ENCODE measurements at places on chromosomes 2 and 18.

DNA sequence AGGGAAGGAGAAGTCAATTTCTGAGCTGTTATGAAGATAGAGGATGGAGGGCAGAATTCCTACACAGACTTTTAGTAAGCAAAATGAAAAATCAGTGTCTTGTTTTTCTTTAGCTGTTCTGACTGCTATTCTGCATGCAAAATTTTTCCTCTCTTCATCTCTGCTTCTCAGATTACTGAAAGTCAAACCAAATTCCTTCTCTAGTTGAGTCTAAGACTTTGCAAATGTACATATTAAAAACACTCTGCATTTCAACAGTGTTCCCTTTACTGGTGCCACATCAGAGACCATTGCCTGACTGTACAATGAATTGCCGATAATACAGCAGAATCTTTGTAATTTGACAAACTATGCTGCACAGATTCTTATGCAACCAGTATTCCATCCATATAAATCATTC, 198.8 kb downstream of the EXOC6B start:
- no peak overlapping the region for H3K4me3 ChIP-seq
- H3K27ac ChIP-seq = no peak overlapping the region
- no peaks in the 10 kb centered on the region for H3K36me3 ChIP-seq
- DNase-seq = no peak

DNA sequence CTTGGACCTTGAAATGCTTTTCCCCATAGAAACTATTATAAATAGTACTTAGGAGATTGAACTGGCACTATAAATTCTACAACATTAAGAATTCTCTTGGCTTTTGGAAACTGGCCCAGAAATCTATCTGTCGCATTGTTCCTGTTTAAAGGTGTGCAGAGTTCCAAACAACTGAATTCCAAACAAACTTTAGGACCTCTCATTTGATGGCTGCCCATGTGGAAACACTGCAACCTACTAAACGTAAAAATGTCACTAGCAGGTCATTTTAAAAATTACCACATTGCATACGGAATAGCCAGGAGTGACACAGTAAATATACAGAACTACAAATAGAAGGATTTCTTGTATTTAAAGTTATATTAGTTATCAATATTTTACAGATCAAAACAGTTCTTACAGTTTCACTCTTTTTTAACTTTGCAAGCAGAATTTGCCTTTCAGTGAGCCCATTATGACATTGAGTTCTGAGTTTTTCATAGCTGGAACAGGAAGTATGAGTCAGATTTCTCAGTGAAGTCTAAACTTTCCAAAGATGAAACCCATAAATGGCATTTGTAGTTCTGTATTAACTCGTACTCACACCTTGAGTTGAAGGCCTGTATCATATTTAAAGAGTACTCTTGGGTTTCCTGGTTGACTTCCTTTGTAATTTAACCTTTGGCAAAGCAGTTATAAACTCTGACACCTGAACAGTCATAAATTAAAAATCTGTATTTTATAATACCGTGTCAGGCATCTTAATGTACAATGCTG, 142.3 kb upstream of the BOD1L2 start:
- no peak overlapping the region for H3K27ac ChIP-seq
- H3K4me1 ChIP-seq = no peaks in the 10 kb centered on the region

DNA sequence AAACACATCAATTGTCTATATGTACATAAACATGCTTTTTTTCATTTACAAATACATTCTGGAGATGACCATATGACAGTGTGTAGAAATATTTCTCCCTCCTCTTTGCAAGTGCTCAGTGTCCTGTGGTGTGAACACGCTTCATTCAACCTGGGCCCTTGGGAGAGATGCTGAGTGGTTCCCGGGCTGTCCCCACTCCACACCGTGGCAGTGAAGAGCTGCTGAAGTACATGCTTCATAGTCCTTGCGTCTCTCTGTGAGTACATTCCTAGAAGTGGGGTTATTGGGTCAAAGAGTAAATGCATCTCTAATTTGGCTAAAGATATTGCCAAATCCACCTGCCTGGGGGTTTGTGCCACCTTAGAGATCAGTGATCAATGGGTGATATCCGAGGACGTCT, 6.5 kb upstream of the GPR35 start:
- H3K4me1 ChIP-seq = peaks cover 6% of the 10 kb centered on the region
- H3K4me3 ChIP-seq = no peak overlapping the region
- H3K27ac ChIP-seq = no peak overlapping the region
- H3K36me3 ChIP-seq = peaks cover 7% of the 10 kb centered on the region
- no peak for DNase-seq

GRCh38 chr2:64737547-64737946, 83.8 kb upstream of the SERTAD2 start:
- DNase-seq = no peak
- H3K4me3 ChIP-seq = no peak overlapping the region
- H3K36me3 ChIP-seq = peaks cover 6% of the 10 kb centered on the region
- no peak overlapping the region for H3K27ac ChIP-seq
- peaks cover 3% of the 10 kb centered on the region for H3K4me1 ChIP-seq

DNA sequence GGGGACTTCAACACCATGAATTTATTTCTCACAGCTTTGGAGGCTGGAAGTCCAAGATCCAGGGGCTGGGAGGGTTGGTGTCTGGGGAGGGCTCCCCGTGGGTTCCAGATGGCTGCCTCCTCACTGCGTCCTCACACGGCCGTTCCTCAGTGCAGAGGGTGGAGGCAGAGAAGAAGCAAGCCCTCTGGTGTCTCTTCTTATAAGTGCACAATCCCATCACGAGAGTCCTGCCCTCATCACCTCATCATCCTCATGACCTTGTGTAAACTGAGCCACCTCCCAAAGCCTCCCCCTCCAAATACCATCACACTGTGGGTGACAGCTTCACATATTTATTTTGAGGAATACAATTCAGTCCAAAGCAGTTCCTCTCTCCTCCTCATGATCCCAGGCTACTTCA, 26.3 kb downstream of the TMEM163 start:
- no peak overlapping the region for H3K4me3 ChIP-seq
- no peak overlapping the region for H3K27ac ChIP-seq
- no peaks in the 10 kb centered on the region for H3K27me3 ChIP-seq
- no peak for DNase-seq
- H3K4me1 ChIP-seq = no peaks in the 10 kb centered on the region
- no peaks in the 10 kb centered on the region for H3K36me3 ChIP-seq

DNA sequence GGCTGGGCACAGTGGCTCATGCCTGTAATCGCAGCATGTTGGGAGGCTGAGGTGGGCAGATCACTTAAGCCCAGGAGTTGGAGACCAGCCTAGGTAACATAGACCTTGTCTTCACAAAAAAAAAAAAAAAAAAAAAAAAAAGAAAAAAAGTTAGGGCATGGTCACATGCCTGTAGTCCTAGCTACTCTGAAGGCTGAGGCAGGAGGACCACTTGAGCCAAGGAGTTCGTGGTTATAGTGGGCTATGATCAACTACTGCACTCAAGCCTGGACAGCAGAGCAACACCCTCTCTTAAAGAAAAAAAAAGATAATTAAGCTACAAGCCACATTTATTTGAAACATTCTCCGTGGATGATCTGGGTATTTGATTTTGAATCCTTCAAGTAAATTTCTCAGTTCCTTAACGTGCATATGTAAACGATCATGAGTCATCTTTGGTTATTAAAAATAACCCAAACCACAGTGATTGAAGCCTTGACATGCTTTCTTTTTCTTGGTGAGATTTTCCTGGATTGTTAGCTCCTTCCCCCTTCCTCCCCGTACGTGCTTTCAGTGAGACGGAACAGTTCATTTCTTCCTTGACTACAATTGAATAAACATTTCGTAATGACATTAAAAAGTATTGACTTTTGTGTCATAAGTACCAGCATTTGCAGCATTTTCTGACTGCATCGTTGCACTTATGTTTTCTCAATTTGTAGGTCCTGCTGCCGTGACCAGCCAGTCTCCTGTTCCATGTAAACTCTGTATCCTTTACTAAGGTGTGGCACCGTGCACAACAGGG, 20.3 kb downstream of the RMC1 start:
- H3K4me3 ChIP-seq = no peak overlapping the region
- no peaks in the 10 kb centered on the region for H3K27me3 ChIP-seq
- peaks cover 5% of the 10 kb centered on the region for H3K4me1 ChIP-seq
- no peak for DNase-seq

- peak overlapping the region; percentile 98 for H3K27ac ChIP-seq
- H3K36me3 ChIP-seq = no peaks in the 10 kb centered on the region
- peak overlapping the region; percentile 100 for H3K4me3 ChIP-seq
- peaks cover 18% of the 10 kb centered on the region for H3K27me3 ChIP-seq
Measured at GRCh38 chr2:15561574-15562344, 625 bp upstream of the NBAS start.

GRCh38 chr2:191299866-191300265, 54.7 kb downstream of the MYO1B start:
- no peaks in the 10 kb centered on the region for H3K27me3 ChIP-seq
- no peak for DNase-seq
- peaks cover 18% of the 10 kb centered on the region for H3K4me1 ChIP-seq
- no peak overlapping the region for H3K27ac ChIP-seq
- no peak overlapping the region for H3K4me3 ChIP-seq
